ENCODE measurements at places on chromosomes 6 and 20.
A peak's percentile ranks its signal among the peaks of the same experiment; 100 is the strongest.

GRCh38 chr20:13402171-13402760 lies 181.2 kb downstream of the ISM1 start:
- no peak for DNase-seq

DNA sequence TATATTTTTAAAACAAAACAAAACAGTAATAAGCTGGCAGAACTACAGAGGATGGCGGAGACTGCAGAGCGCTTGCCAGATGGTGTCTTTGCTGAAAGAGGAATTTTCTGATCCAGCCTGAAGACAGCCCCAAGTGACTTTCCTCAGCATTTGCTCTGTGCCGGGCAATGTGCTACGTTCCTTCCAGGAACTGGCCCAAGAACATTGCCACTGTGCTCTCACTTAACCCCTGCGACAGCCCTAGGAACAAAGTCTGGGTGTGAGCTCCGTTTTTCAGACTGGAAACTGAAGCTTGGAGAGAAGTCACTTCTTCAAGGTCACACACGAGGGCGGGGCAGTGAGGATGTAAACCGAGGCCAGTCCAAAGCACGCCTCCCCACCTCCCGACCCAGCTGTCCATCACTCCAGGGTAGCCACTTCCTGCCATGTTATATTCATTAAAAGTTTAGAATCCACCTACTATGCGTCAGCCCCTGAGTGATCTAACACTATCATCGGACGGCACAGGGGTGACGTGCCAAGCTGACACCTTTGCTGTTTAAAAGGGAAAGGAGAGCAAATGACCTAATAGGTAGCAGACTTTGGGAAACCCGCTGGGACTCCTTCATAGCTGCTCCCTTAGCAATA lies 22.3 kb upstream of the BMP7 start:
- DNase-seq, result no peak

DNA sequence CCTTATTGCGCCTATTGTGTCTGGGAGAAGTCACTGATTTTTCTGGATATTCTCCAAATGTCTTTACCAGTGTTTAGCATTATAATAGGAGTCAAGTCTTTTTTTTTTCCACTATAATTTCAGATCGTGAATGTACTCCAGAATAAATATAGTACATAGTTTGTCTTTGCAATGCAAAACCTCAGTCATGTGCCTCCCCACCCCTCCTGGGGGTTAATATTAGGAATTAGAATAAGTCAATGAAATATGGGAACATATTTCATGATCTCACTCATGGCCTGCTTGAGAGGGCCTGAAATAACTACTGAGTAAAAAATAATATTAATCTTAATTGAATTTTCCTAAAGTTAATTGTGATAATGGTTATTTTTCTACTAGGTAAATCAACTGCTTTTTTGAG lies 79.0 kb upstream of the TMEM170B start:
- no peak for DNase-seq

- DNase-seq, result peak; percentile 33
Observed at GRCh38 chr20:25984933-25985332, 288.3 kb upstream of the ZNF337 start.

GRCh38 chr6:52544602-52545405 lies 32.1 kb downstream of the TRAM2 start:
- no peak for DNase-seq

GRCh38 chr6:18209539-18210197 lies 54.4 kb downstream of the KDM1B start:
- no peak for DNase-seq

GRCh38 chr6:156865019-156865629 lies 87.9 kb downstream of the ARID1B start:
- no peak for DNase-seq

DNA sequence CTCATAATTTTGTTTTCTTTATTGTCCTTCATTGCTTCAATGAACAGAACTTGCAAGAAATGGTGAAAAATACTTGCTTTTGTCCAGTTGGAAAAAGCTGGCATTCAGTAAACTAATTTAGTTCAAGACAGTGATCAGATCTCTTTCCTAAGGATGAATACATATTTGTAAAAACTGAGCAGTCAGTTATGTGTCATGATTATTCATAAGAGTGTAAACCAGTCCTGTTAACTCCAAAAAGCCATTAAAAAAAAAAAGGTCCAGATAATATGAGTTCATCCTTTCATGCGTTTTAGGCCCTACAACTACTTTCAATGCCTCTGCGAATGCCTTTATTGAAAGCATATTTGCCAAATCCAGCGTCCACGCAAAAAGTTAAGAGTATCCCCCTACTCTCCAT lies 609 bp downstream of the PGM3 start:
- DNase-seq, result no peak

DNA sequence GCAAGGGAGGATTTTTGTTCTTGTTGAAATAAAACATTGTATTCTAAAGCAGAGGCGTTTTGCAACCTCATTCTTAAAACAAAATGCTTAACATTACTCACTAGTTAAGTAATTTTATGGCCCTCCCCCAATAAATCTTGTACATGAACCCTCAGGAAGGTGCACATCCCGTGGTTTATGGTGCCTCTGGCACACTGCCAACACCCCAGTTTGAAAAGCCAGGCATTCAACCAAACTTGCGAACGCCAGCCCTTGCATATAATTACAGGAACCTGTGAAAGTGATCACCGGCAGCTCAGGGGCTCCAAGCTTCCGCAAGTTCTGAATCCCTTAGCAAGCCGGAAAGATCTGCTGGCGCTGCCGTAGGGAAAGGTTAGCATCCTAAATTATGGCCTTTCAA lies 1109.0 kb upstream of the FLRT3 start:
- no peak for DNase-seq

DNA sequence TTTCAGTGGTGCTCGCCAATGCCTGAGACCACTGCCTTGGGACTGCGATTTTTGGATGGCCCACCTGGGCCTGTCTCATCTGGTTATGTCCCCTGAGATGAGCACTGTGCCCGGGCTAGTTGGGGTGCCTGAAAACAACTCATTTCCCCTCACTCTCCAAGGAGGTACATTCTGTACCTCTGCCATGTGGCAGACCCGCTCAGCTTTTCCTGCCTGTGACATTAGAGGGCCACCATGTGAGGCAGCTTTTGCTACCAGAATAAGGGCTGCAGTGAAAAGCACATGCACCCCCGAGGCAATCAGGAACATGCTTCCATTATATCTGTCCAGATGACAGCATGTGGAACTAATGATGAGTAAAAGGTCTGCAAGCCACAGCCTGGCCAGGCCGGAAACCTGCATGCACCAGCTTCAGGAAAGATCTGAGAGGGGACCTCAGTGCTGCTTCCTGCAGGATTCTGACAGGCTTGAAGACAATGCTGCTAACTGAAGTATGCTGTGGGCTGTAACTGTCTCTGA lies 11.3 kb upstream of the SRSF6 start:
- DNase-seq, result no peak

DNA sequence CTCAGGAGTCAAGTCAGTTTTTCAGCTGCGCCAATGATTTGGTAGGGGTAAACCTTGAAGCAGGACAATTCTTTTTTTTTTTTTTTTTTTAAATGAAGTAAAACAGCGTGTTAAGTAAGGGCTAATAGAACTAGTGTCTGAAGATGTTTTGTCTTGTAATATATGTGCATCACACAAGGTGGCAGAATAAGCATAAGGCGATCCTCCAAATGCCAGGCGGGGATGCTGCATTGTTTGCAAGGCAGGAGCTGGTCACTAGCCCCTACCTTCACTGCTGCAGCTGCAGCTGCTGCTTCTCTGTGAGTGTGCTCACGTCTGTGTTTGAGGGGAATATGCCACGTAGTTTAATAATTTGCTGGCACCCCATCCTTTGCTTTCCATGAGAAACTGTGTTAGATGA lies 272.7 kb upstream of the MAP3K7 start:
- no peak for DNase-seq

GRCh38 chr6:137233911-137234863 lies 15.0 kb upstream of the IFNGR1 start:
- no peak for DNase-seq

DNA sequence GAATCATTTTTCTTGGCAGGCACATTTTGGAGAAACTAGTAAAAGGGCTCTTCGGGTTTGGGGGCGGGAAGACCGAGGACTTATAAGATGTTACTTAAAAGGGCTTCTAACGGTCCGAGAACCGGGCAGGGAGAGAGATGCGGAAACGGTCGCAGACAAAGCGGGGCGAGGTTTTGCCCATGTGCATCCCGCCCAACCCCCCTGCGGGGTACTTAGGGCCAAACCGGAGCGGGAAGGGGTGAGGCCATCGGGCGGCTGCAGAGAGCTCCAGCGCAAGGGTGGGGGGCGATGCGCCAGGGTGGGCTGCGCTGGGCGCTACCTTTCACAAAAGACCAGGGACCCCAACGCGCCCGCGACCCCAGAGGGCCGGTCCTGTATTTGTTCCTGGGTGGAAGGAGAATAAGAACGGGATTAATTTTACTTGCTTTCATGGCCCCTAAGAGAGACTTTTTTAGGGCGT lies 616 bp downstream of the TUBB start:
- DNase-seq, result peak; percentile 61

DNA sequence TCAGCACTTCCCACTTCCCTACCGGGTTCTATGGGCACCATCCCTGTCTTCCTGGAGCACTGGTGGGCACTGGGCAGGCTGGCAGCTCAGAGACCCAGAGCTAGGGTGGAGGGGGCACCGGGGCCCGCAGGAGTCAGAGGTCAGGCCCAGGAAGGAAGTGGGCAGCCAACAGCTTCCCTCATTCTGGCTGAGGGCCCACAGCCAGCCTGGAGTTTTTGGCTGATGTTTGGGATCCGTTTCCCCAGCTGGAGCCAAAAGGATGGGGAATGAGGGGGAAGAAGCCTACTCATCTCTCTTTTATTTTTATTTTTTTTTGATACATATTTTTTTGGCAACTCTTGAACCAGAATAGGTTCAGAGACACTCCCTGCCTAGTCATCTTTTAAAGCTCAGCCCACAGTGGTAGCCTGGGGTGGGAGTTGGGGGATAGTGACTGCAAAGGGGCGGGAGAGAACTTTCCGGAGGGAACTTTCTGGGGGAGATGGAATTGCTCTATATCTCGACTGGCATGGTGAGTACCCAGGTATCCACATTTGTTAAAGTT lies 54.2 kb upstream of the MLN start:
- no peak for DNase-seq

DNA sequence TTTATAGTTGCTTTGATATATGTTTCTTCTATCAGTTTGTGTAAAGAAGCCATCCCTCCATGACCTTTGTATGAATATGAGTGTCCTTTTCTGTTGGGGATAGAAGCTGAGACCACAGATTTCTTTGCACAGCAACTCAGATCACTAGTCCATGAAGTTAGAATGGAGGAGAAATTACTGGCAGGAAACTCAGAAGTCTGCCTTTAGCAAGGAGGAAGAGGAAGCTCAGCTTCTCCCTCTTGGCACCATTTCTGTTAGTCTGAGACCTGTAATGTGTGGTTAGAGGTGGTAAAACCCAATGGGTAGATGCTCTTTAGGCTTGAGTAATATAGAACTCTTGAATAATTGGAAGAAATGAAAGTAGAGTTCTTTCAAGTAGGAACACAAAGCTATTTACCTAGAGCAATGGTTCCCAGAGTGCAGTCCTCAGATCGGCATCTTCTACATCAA lies 995.3 kb upstream of the FLRT3 start:
- DNase-seq, result no peak

DNA sequence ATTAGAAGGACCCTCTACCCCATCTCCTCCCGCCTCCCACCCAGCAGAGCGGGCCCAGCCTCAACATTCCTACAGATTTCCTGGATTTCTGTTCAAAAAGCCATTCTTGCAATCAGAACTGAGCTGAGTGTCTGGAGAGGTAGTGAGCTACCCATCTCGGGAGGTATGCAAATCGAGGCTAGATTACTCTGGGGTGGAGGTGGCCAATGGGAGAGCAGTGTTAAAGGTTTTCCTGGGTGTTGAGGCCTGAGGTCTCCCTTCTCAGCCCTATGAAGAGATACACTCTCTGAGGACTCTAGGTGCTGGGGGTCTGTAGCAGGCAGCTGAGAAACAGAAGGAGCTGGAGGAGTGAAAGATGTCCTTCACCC lies 57.0 kb downstream of the CD40 start:
- DNase-seq, result no peak

- DNase-seq, result no peak
Observed at GRCh38 chr6:84467296-84467695, 239.9 kb upstream of the CEP162 start.

All from stimulated activated CD4-positive, alpha-beta T cell treated with anti-CD3 and anti-CD28 coated beads, Interleukin-12 subunit alpha, Interleukin-12 subunit beta, amount 100 ng/mL, for 48 hours (primary cell).